Hepatic stellate cell (primary cell): ENCODE measurements at places on chromosomes 16 and 17.
A peak's percentile ranks its signal among the peaks of the same experiment; 100 is the strongest.

DNA sequence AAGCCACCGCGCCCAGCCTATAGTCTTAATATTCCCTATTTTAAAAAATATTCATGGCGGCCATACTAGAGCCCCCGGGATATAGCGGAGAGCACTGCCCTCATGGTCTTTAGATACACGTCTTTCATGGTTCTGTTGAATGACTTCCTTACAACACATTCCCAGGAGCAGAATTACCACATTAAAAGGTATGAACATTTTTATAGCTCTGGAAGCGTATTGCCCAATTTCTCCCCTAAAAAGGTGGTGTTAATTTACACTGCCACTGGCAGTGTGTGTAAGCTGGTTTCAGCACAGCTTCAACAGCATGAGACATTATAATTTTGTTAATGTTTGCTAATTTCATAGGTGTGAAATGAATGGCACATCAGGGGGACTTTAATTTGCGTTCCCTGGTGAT, 19.0 kb downstream of the C17orf100 start:
- no peak for DNase-seq

DNA sequence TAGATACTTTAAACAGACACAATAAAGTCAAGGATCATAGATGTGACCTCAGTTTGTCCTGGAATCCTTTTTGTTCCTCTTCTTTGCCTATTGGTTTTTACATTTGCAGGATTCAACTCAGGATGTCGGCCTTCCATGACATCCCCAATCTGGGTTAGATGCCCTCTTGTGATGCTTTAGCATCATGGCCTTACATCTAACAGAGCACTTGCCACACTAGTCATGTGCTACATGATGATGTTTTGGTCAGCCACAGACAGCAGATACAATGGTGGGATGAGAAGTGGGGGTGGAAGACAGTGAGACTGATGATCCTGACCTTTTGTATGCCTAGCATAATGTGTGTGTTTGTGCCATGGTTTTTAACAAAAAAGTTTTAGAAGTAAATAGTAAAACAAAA, 1.8 kb upstream of the SYNRG start:
- no peak for DNase-seq

- DNase-seq, result peak; percentile 40
Measured at GRCh38 chr17:62109378-62109902, 44.4 kb upstream of the MED13 start.

DNA sequence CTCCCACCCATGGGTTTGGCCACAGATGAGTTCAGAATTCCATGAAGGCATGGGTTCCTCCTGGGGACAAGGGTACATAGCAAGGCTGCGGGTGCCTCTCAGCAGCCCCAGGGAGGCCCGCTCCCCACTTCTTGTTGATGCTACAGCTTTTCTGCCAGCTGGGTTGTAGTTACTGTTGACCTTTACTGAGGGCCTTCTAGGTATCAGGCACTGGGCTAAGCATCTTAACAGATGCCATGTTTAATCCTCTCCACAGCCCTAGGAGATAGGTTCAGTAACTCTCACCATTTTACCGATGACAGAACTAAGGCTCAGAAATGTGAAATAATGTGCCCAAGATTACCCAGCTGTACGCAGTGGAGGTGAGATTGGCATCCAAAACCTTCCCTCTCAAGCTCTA, 54.3 kb upstream of the DLX4 start:
- DNase-seq, result no peak

DNA sequence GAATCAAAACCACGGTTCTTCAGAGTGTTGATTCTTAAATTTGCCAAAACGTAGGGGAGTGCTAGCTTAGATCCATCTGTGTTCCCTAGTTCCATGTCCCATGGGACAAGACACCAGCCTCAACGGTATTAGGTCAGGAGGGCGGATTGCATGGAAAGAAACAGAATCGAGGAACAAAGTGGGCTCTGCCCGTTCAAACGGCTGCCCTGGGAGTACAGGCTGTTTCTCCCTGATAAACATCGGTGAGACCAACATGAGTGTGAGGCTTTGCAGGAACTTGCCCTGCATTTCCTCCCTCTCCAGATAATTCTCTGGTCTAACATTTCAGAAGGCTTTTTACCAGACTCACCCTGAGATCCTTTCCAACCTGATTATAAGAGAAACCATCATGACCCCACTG, 82.2 kb downstream of the MRM3 start:
- no peak for DNase-seq

GRCh38 chr17:39553341-39553945, 54.3 kb downstream of the NEUROD2 start:
- DNase-seq, result peak; percentile 60

- DNase-seq, result no peak
Measured at GRCh38 chr17:68319410-68320162, 28.3 kb downstream of the ARSG start.

- DNase-seq, result peak; percentile 53
Measured at GRCh38 chr17:19317359-19318095, 45.0 kb downstream of the B9D1 start.

GRCh38 chr16:15033309-15033707, 22.6 kb downstream of the NTAN1 start:
- DNase-seq, result no peak

DNA sequence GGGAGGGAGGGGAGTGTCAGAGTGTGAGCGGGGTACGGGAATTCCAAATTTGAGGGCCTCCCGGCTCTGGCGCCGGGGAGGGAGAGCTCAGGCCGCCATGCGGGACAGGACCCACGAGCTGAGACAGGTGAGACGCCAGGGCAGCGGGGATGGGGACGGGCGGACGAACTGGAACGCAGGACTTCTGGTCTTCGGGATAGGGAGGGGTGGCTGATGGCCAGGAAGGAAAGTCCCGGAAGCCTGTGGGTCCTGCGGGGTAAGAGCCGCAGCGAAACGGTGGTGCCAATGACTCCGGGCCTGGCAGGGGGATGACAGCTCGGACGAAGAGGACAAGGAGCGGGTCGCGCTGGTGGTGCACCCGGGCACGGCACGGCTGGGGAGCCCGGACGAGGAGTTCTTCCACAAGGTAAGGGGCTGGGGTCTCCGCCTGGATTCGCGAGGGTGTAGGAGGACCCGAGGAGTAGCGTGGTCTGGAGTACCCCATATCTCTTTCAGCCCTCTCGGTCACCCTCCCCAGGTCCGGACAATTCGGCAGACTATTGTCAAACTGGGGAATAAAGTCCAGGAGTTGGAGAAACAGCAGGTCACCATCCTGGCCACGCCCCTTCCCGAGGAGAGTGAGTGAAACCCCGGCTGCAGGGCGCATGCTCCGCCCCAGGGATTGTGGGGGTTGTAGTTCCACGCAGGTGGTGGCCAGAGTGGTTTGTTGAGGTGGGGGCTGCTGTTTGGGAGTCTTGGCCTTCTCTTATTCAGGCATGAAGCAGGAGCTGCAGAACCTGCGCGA, 543 bp downstream of the STX4 start:
- peak; percentile 99 for DNase-seq

GRCh38 chr17:32495359-32496231, 8.8 kb downstream of the CDK5R1 start:
- DNase-seq, result peak; percentile 70

DNA sequence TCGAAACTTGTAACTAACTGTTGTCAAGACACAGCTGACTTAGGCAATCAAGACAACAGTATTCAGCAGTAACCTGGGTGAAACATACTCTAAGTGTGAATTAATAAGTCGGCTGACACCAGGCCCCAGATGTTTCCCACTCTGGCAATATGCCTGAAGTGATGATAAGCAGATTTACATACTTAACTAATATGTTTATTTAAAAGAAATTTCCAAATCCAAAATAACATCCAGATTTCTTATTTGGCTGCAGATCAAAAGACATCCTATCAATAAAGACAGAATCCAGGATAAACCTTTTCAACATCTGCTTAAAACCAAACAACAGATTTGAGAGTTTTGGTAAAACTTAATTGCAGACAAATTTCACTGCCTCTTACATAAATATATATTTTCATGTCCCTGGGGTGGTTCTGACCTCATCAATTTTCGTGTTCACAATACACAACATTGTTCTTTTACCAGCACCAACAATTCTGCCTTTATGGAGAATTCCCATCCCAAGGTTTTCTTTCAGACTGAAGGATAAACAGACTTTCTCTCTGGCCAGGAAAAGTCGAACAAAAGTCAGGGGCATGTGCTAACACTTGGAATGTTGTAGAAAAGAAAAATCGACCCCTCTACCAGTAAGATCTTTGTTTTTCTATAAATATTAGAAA, 45.1 kb upstream of the TOX3 start:
- DNase-seq, result no peak

GRCh38 chr17:17035920-17036523, 6.2 kb upstream of the MPRIP start:
- DNase-seq, result no peak

DNA sequence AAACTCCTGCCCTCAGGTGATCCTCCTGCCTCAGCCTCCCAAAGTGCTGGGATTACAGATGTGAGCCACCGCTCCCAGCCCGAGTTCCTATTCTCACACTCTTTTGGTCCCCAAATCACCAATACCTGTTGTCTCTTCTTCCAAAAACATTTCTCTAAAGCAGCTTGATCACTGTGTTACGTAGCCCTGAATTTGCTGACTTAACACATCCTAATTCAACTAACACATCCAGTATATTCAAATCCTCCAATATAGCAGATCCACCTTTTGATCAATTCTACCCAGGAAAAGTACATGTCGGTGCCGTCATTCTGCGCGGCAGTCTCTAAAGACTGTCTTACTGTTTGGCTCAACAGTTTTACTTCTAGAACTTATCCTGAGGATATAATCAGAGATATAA, 191.3 kb downstream of the ZNF18 start:
- no peak for DNase-seq

DNA sequence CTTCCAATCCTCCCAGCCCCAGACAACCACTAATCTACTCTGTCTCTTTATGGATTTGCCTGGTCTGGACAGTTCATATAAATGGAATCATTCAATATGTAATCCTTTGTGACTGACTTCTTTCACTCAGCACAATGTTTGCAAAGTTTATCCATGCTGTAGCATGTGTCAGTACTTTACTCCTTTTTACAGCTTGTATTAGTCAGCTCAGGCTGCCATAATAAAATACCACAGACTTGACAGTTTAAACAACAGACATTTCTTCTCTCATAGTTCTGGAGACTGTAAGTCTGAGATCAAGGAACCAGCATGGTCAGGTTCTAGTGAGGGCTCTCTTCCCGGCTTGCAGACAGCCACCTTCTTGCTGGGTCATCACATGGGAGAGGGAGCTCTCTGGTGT, 41.3 kb downstream of the GPRC5B start:
- DNase-seq, result no peak

DNA sequence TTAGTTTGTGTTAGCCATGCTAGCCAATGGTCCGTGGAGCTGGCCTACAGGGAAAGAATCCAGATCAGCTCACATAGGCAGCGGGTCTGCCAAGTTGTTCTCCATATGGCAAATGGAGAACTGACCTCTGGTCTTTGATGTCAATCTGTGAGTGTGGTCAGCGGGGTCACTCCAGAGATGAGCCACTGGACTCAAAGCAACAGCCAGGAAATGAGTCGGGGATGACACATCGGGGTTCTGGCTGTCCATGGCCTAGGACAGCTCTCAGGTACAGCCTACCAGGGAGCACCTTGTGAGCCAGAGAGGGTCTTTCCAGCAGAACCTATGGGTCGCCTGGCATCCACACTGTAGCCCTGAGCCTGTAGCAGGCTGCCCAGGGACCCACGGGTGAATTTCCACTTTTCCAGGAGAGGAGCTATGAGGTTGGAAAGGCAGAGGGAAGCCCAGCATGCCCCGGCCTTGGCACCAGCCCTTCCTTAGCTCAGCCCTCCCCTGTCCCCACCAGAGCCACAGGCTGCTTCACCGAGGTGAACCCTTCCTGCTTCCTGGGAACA, 203.0 kb upstream of the TNRC6C start:
- DNase-seq, result no peak
